ENCODE measurements at places on chromosomes 3 and 15.
A peak's percentile ranks its signal among the peaks of the same experiment; 100 is the strongest.

- no peak overlapping the region for H3K4me3 ChIP-seq
- H3K27me3 ChIP-seq, result no peaks in the 10 kb centered on the region
- peaks cover 27% of the 10 kb centered on the region for H3K4me1 ChIP-seq
- no peak for DNase-seq
- no peak overlapping the region for H3K27ac ChIP-seq
- no peaks in the 10 kb centered on the region for H3K36me3 ChIP-seq
Measured at GRCh38 chr3:16066975-16067374, 107.5 kb upstream of the GALNT15 start.

GRCh38 chr3:56019490-56020146 lies 448.6 kb downstream of the ERC2 start:
- H3K4me3 ChIP-seq, result no peak overlapping the region
- no peak overlapping the region for H3K27ac ChIP-seq
- H3K4me1 ChIP-seq, result no peaks in the 10 kb centered on the region
- DNase-seq, result no peak
- H3K36me3 ChIP-seq, result no peaks in the 10 kb centered on the region

GRCh38 chr3:123353227-123353849 lies 95.6 kb downstream of the ADCY5 start:
- H3K4me3 ChIP-seq, result peak overlapping the region; percentile 41
- H3K36me3 ChIP-seq, result no peaks in the 10 kb centered on the region
- no peaks in the 10 kb centered on the region for H3K27me3 ChIP-seq
- peak overlapping the region; percentile 71 for H3K27ac ChIP-seq
- no peak for DNase-seq

- no peak for DNase-seq
- no peak overlapping the region for H3K27ac ChIP-seq
- no peak overlapping the region for H3K4me3 ChIP-seq
- no peaks in the 10 kb centered on the region for H3K27me3 ChIP-seq
- no peaks in the 10 kb centered on the region for H3K36me3 ChIP-seq
Measured at GRCh38 chr3:86828751-86829150, 162.2 kb downstream of the VGLL3 start.

DNA sequence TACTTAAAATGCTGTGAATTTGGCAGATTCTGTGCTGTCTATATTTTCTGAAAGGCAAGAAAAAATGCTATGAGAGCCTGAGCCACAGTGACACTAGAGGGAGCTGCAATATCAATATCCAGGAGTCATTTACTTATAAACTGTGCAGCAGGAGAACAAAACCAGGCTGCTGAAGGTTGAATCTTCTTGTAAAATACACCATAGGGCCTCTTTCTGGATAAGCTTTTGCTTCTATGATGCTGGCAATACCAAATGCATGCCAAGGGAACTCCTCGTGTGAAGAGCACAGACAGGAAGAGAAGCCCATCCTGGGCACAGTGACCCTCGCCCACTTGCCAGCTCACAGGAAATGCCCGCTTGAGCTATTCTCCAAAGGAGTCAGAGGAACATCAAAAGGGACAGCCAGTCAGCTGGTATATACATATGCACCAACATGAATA lies 48.0 kb upstream of the TSPAN3 start:
- H3K27me3 ChIP-seq, result no peaks in the 10 kb centered on the region
- no peaks in the 10 kb centered on the region for H3K4me1 ChIP-seq
- peaks cover 8% of the 10 kb centered on the region for H3K36me3 ChIP-seq
- H3K4me3 ChIP-seq, result no peak overlapping the region

- H3K4me3 ChIP-seq, result no peak overlapping the region
- no peaks in the 10 kb centered on the region for H3K27me3 ChIP-seq
- H3K4me1 ChIP-seq, result no peaks in the 10 kb centered on the region
- DNase-seq, result no peak
- H3K36me3 ChIP-seq, result no peaks in the 10 kb centered on the region
- no peak overlapping the region for H3K27ac ChIP-seq
Measured at GRCh38 chr3:115212615-115213014, 65.5 kb upstream of the ZBTB20 start.

GRCh38 chr3:74273555-74274402 lies 340.7 kb downstream of the CNTN3 start:
- DNase-seq, result no peak
- no peak overlapping the region for H3K4me3 ChIP-seq
- H3K27me3 ChIP-seq, result no peaks in the 10 kb centered on the region
- no peaks in the 10 kb centered on the region for H3K36me3 ChIP-seq

DNA sequence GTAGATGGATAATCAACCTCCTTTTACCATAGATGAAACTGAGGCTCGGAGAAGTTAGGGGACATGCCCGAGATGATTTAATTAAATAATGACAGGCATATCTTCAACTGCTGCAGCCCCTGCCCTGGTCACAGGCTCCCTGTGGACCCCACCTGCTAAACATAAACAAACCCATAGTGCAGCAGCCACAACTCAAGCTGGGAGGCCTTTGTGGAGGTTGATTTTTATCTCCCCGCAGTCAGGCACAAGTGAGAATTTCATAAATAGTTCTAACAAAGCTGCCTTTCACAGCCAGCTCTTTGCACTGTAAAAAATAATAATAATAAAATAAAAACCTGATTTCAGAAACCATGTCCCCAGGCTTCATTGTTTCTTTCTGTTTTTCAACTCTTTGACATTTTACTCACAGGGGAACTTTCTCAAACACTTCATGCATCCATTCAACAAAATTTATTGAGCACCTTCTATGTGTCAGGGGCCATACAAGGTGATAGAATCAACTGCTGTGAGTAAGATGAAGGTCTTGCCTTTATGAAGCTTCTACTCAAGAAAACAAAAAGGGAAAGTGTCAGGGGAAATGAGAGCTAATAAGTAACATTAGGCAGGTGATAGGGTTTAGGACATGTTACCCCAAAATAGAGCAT lies 393.6 kb upstream of the PROK2 start:
- DNase-seq, result no peak
- H3K27me3 ChIP-seq, result no peaks in the 10 kb centered on the region
- peaks cover 10% of the 10 kb centered on the region for H3K4me1 ChIP-seq
- no peak overlapping the region for H3K27ac ChIP-seq
- H3K4me3 ChIP-seq, result no peak overlapping the region

- H3K4me1 ChIP-seq, result no peaks in the 10 kb centered on the region
- no peak for DNase-seq
- no peak overlapping the region for H3K4me3 ChIP-seq
Measured at GRCh38 chr3:5366746-5367145, 179.2 kb downstream of the EDEM1 start.

DNA sequence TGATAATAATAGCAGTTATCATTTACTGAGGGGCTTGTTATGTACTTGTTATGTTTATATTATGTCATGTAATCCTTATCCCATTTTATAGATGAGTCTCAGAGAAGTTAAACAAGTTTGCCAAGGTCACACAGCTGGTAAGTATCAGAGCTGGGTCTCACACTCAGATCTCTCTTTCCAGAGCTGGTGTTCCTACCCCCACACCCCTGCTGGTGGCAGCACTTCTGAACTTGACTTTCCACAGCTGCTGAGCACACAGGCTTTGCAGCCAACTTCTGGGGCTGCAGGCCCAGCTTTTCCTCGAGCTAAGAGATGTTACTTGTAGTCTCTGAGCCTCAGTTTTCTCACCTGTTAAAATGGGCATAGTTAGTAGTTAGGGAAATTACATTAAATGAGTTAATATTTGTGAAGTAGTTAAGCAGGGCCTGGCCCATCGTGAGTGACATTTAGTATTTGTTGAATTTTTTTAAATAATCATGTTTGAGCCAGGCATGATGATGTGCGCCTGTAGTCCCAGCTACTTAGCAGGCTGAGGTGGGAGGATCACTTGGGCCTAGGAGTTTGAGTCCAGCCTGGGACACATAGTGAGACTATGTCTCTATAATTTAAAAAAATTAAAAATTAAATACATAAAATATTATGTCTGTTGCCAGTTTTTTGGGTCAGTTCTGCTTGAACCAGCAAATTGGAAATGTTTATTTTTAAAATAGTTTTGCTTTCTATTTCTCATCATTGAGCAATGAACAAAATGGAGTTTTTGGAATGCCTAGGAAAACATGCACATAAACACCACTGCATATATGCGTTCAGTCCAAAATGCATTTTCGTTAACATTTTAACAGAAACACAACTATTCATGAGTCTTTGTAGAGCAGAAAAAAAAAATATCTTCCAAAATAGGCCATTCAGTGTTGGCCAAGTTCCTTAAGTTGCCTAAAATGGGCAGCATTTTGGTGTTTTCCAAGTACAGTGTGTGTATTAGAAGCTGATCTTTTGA lies 87.3 kb downstream of the SMAD6 start:
- H3K27me3 ChIP-seq, result no peaks in the 10 kb centered on the region
- peak overlapping the region; percentile 79 for H3K27ac ChIP-seq
- peaks cover 10% of the 10 kb centered on the region for H3K4me1 ChIP-seq
- no peaks in the 10 kb centered on the region for H3K36me3 ChIP-seq

- H3K4me1 ChIP-seq, result no peaks in the 10 kb centered on the region
- DNase-seq, result no peak
- no peak overlapping the region for H3K4me3 ChIP-seq
- no peak overlapping the region for H3K27ac ChIP-seq
- H3K36me3 ChIP-seq, result peaks cover 37% of the 10 kb centered on the region
- H3K27me3 ChIP-seq, result no peaks in the 10 kb centered on the region
Measured at GRCh38 chr15:85099195-85099803, 117.6 kb downstream of the PDE8A start.

- H3K4me3 ChIP-seq, result no peak overlapping the region
- H3K27me3 ChIP-seq, result no peaks in the 10 kb centered on the region
- no peaks in the 10 kb centered on the region for H3K36me3 ChIP-seq
- no peak overlapping the region for H3K27ac ChIP-seq
- H3K4me1 ChIP-seq, result peaks cover 32% of the 10 kb centered on the region
Measured at GRCh38 chr3:16506451-16506850, 7.0 kb downstream of the RFTN1 start.
